ENCODE measurements at places on chromosomes 3 and 15.

DNA sequence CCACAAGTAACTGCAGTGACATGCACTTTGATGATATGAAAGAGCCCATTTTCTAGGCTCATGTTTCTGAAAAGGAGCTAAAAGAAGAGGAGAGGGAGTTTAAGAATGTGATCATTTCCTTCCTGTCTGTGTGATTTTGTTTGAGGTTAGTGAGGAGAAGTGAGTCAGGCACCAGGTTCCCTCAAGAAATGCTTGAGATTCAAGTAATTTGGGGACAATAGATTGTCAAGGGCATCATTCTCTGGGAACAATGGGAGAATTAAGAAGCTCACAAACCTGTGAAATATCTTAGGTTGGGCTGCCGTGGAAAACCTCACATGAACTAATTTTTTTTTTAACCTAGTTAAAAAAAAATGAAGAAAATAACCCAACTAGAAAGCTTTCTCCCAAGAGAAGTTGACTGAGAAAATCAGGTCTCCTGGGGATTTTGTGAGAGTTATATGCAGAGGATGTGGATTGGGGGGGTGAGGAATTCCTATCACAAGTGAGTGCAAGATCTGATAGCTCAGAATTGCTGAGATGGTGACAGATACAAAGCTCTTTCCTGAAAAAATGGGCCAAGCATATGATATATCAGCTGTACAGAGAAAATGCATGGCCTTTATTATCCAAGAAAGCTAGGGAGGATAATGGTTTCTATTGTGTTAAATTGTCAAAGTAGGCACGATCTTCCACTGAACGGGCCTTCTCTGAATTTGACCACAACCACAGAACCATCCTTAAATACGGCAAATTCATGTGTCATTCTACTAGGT is 203.3 kb downstream of the FEZF2 start:
- no peak for DNase-seq

DNA sequence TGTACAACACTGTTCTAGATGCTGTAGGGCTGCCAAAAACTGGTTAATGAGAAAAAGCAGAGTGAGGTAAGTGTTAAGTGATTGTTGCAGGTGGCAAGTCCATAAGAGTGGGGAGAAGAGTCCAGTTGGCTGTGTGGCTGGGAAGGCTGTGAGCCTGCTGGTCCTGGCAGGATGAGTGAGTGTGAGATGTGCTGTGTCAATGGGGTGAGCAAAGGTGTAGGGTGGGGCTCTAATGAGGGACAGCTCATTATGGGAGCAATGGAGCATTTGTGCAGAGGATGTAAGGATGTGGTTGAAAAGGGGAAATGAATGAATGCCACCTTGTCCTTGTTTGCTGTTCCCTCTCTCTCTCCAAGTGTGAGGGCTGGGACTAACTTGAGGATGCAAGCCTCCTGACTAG is 145.3 kb upstream of the ROPN1 start:
- no peak for DNase-seq

GRCh38 chr3:32110233-32110760 is 3.9 kb downstream of the GPD1L start:
- no peak for DNase-seq

GRCh38 chr15:31291048-31291578 is 35.5 kb upstream of the KLF13 start:
- DNase-seq, result no peak

DNA sequence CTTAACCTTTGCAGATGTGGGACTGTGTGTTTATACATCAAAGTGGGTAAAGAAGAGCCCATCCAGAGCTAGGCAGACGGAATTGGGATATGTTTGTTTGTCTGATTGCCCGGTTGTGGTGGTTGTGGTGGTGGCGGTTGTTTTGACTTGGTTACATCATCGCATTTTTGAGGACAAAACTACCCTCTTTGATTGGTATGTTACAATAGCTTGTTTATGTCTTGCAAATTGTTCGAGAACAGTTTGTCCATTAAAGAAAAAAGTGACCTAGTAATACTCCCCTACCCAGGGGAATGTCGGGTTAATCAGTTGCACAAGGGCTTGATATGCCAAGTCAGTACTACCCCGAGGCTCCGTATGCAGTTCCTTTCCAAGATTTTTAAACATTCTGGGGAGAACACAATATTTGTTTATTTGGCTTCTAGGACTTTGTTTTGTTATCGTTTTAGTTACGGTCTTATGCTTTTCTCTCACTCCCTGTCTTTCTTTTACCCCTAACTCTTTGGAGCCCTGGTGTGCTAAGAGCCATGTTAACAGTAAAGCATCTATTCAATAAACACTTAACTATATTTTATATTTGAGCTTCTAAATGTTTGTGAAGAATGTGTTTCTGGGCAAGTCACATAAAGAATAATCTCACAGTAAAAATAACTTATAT is 315.4 kb downstream of the LPP start:
- no peak for DNase-seq

- no peak for DNase-seq
These were observed 48.5 kb upstream of the MCTP2 start for GRCh38 chr15:94182883-94183282.

- DNase-seq, result no peak
These were observed 26.4 kb downstream of the POLG start for GRCh38 chr15:89308236-89308635.

- DNase-seq, result peak; percentile 15
These were observed 390.7 kb downstream of the EFHB start for GRCh38 chr3:19543212-19543841.

GRCh38 chr3:12891985-12892839 is 50.8 kb upstream of the RPL32 start:
- DNase-seq, result peak; percentile 69

DNA sequence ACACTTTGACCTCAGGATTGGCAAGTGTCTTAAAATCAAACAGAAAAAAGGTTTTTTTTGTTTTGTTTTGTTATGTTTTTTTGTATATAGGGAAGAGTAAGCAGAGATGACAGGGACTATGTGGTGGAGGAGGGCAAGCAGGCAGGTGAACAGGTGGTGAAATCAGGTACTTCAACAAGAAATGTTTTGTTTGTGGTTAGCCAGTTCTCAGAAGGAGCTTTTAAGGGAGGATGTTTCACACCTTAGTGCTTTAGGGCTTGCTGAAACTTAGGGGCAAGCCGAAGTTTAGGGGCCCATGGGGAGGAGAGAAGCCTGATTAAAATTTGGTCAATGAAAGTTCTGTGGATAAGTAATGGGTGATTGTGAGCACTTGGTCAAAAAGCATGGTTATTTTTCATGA is 370.7 kb upstream of the SLCO3A1 start:
- no peak for DNase-seq

DNA sequence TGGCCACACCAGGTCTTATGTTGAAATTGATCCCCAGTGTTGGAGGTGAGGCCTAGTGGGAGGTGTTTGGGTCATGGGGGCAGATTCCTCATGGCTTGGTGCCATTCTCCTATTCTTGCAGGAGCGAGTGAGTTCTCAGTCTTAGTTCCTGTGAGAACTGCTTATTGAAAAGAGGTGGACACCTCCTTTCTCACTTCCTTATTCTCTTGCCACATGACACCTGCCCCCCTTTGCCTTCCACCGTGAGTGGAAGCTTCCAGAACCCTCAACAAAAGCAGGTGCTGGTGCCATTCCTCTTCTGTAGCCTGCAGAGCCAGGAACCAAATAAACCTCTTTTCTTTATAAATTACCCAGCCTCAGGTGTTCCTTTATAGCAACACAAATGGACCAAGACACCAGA is 318.1 kb upstream of the MCTP2 start:
- no peak for DNase-seq

- DNase-seq, result no peak
These were observed 30.5 kb upstream of the SRP14 start for GRCh38 chr15:40069178-40070165.

GRCh38 chr3:150063237-150063636 is 92.5 kb upstream of the PFN2 start:
- DNase-seq, result no peak

- DNase-seq, result peak; percentile 57
These were observed at the start of gene CHRNA7 for GRCh38 chr15:32029862-32030781. Gene CHRNA7, plus strand, starts transcription at chr15:32030515. Its CDS starts 80 bp downstream, at chr15:32030595.

DNA sequence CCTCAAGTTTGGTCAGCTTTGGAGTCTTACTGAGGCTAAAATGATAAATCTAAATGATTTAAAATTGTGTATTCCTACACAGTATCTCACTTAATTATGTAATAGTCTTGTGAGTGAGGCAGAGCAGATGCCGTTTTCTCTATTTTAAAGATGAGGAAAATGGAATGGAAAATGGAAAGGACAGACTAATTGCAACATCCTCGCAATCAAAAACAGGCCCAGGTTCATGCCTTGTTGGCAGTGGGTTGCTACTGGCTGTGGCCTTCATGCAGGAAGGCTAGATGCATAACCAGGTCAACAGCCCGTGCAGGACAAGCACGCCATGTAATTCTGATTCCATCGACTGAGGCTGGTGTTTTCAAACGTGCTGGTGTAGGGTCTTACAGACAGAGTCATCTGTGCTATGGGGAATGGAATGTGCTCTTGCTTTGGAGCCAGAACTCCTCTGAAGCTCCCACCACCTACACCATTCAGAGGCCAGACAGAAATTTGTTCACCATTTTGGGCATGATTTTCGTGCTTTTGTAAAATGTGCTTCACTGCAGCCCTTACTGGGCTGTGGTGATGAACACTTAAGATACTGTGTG is 37.9 kb downstream of the MLH1 start:
- DNase-seq, result no peak

DNA sequence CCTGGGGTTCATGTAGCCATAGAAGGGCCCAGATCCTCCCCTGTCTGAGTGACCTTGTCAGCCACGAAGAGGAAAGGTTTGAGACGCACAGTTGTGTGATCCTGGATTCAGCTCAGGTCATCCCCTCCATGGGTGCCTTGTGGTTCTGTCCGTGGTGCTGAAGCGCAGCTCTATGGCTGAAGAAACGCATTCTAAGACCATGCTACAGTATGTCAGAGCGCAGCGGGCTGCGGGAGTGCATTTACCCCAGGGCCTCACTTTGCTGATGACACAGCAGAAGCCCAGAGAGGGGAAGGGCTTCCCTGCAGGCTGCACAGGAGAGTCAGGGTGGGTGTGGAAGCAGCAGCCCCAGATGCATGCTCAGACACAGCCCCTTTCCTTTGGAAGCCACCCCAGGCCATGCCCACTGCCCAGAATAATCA is 68.8 kb upstream of the IQSEC1 start:
- DNase-seq, result peak; percentile 35

GRCh38 chr3:43319376-43319775 is 33.0 kb downstream of the SNRK start:
- DNase-seq, result no peak

GRCh38 chr3:59998058-59998457 is 948.2 kb upstream of the CFAP20DC start:
- no peak for DNase-seq

DNA sequence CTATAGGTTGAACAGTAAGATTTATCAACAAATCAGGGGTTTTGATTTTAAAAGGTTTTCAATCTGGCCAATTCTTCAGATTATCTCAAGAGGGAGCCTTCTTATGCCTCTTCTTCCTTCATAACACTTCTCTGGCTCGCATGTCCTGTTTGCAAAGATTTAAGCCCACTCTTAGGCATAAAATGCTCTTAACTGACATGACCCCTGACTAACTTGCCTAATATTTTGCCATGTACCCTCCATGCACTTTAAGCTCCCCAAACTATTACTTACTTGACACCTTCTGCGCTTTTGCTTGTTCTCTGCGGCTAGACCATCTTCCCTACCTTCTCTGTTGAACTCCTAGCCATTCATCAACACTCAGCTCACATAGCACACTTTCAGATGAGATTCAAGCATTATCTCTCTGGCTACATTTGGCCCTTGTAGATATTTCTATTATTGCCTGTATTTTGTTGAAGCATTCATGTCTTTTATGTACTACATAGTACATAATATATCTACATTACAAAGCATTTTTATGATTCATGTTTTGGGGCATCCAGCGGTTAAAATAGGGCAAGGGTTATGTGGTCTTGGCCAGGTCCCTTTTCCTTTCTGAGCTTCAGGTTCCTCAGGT is 1.0 kb upstream of the ARIH1 start:
- DNase-seq, result peak; percentile 17

DNA sequence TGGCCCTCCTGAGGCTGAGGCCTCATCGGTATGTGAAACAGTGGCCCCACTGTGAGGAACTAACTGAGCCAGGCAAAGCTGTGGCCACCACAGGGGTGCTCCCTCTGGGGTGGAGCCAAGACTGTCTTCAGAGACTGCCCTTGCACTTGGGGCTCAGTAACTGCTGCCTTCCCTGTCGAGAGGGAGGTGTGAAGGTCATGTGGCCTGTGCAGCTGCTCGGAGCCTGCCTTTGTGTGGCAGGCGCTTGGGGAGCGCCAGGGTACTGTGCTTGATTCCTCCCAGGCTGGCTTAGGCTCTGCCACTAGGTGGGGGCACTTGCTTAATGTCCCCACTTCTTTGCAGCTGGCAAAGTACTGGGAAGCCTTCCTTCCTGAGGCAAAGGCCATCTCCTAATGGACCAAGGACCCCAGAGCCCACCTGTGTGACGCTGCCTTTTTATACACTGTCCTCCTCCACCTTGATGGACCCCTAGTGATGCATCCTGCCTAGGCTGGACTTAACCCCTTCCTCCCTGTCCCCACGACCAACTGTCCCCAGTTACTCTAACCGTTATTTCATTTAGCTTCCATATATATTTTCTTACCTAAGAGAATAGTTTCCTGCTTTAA is 14.2 kb upstream of the SNX22 start:
- DNase-seq, result peak; percentile 58

DNA sequence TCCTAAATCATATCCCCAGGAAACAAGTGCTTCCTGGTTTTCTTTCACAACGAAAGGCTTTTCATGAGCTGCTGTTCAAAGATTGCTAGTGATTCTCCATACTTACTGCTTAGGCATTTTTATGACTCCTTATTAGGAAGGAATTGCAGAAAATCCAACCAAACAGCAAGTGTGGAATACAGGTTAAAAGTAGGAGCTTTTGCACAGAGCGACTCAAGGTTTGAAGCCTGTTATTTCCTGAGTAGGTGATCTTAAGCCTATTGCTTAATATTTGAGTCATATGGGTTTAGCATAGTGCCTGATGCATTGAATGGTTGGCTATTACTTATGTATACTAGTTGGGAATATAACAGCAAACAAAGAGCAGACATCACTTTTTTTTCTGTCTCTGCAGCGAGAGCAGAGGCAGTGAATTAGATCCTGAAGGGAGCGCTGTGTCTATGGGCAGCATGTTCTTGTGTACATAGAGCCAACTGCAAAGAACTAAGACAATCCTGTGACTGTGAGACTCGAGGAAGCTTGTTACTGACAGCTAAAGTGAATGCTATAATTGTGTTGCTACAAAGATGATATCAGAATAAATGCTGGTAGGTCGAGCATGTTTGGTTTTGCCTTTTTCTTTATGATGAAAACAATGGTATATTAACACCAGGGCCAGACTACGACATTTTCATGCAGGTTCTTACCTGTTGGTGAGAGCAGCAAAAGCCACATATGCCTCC is 6.3 kb downstream of the TM4SF1 start:
- DNase-seq, result no peak

- no peak for DNase-seq
These were observed 172.6 kb downstream of the IL5RA start for GRCh38 chr3:2937592-2937991.

GRCh38 chr3:150227839-150228238 is 180.3 kb upstream of the TSC22D2 start:
- peak; percentile 78 for DNase-seq

DNA sequence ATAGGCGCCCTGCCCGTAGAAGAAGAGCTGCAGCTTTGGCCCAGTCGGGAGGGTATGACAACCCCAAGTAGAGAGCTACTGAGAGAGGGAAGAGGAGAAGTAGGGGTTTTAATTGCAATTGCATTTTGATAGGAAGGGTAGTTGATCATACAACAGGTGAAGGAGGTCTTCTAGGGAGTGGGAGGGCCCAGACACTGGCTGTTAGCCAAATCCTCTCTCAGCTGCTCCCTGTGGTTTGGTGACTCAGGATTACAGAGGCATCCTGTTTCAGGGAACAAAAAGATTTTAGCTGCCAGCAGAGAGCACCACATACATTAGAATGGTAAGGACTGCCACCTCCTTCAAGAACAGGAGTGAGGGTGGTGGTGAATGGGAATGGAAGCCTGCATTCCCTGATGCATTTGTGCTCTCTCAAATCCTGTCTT is 408.9 kb upstream of the THBS1 start:
- peak; percentile 23 for DNase-seq

All from erythroblast (primary cell).